Activated CD4-positive, alpha-beta T cell treated with anti-CD3 and anti-CD28 coated beads for 1 hour (primary cell): ENCODE measurements at places on chromosomes 1 and 21.
A peak's percentile ranks its signal among the peaks of the same experiment; 100 is the strongest.

GRCh38 chr1:178688244-178688643 lies 36.8 kb upstream of the RALGPS2 start:
- no peak for DNase-seq

- DNase-seq: no peak
These were observed 10.1 kb upstream of the TFF1 start for GRCh38 chr21:42376338-42376982.

GRCh38 chr1:6867729-6868659 lies 82.7 kb downstream of the CAMTA1 start:
- no peak for DNase-seq

- DNase-seq: no peak
These were observed 405.3 kb downstream of the RRAGC start for GRCh38 chr1:38454236-38454635.

DNA sequence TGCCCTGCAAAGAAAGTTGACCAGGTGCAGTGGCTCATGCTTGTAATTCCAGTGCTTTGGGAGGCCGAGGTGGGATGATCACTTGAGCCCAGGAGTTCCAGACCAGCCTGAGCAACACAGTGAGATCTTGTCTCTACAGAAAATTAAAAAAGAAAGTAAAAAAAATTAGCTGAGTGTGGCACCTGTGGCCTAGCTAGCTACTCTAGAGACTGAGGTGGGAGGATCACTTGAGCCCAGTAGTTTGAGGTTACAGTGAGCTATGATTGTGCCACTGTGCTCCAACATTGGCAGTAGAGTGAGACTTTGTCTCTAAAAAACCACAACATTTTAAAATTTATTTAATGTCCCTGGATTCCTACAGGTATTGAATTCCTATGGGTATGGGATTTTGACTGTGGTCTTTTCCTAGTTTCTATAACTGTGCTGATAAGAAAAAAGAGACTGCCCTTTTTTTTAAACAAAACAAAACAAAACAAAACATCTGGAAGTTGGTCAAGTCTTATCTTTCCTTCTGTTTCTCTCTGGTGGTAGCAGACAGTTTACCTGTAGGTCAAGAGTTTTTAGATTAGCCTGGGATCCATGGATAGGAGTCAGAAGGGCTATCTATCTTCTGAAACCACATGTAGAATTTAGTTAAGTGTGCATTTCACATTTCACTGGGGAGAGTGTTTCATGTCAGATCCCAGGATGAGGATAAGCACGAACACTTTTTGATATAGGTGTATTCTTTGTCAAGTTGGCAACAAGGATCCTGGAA lies 18.8 kb downstream of the UCK2 start:
- no peak for DNase-seq

DNA sequence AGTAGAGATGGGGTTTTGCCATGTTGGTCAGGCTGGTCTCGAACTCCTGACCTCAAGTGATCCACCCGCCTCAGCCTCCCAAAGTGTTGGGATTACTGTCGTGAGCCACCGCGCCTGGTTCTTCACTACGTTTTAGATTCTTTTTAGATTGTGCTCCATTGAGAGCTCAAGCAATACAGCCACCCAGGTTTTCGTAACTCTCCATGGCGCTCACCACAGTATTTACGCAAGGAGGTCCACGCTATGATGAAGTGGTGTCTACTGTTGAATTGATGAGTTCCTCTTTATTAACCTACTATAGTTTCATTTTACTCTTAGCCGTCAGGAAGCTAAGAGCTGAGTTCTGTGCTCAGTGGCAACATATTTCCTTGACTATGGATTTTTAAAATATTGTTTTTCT lies 1.8 kb upstream of the KIF1B start:
- DNase-seq: no peak

DNA sequence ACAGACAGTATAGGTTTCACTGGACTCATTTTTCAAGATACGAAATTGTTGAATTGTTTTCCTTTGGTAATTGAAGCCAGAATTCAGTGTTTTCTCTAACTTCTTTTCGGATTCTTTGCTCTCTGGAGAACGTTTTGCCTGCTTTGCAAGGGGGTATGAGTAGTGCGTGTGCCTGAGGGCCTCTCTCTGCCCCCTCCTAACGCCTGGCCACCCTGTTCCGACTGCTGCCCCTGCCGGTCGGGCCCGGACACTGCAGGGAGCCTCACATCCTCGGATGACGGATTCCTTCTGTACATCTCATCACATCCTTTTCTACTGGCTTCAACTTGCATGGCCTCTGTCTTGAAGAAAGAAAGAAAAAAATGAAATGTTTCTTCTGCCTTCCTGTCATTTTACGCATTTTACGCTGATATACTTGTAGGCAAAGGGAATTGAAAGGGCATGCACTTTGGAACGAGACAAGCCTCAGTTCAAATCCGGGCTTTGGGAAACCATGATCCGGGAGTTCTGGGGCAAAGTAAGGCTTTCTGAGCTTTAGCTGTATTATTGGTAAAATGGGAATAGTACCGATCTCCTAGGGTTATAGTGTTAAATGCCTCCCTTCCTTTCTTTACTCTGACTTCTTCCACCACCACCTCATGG lies 65.1 kb downstream of the DISC1 start:
- no peak for DNase-seq

DNA sequence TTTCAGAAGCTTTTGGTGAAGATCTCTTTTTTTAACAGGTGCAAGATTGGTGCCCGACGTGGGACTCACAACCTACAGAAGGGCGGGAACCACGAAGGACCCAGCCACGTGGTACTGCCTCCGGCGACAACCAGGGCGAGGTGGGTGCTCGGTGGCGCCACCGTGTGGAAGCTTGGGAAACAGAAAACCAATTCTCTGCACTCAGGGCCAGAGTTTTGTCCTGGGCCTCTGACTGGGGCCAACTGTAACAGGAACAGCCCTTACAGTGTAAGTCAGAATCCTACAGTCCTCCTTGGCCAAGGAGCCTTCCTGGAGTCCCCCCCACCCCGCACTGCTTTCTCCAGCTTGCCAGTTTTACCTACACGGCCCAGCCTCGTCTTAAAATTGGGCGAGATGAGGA lies 11.6 kb upstream of the S100A7A start:
- DNase-seq: peak; percentile 36

GRCh38 chr1:45563843-45564242 lies 13.2 kb downstream of the AKR1A1 start:
- DNase-seq: no peak

- DNase-seq: no peak
These were observed 13.7 kb upstream of the RGS16 start for GRCh38 chr1:182617734-182618351.

DNA sequence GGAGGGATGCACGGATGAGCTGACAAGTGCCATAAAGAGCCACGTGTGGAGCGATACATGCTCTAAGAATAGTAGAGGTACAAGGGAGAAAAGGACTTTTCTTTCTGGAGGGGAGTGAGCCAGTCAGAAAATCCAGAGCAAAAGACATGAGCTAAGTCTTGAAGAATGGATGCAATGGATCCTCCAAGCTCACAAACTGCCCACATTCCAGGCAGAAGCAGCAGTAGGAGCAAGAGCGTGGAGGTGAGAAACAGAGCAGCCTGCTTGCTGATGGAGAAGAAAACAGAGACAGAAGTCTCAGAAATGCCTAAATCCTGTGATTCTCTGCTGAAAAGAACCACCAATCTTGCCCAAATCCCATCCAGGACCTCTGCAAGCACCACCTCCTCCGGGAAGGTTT lies 78.2 kb upstream of the RALGPS2 start:
- no peak for DNase-seq

GRCh38 chr1:167102906-167103573 lies 9.2 kb downstream of the STYXL2 start:
- DNase-seq: no peak

DNA sequence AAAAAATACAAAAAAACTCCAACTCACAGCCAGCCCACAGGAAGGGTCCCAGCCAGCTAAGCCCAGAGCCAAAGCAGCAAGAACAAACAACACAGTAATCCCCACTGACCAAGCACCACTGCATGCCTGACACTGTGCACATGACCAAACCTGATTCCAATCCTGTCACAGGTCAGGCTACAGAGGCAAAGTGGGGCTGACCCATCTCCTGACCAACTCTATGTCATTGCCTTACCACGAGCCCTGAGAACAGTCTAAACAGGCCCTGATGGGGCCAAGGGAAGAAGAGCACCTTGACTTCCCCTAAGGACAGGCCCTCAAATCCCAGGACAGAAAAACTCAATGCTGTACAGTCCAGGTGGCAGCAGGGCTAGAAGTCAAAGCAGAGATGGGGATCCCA lies 2.4 kb downstream of the LSS start:
- DNase-seq: no peak

GRCh38 chr1:237324226-237324625 lies 282.2 kb downstream of the RYR2 start:
- DNase-seq: no peak

DNA sequence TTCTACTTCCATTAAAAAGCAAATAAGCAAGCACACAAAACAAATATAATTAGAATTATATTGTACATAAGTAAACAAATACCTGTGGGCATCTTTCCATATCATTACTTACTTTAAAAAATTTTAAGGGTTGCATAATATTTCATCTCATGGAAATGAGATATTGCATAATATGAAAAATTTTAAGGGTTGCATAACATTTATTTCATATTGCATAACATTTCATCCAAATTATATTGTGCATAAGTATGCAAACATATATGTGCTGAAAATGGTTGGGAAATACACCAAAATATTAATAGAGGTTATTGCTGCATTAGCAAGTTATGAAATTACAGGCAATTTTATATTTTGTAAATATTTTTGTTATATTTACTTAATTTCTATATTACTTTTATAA lies 213.7 kb downstream of the KCNH1 start:
- no peak for DNase-seq

GRCh38 chr1:47837866-47838561 lies 159.2 kb downstream of the TRABD2B start:
- DNase-seq: no peak

DNA sequence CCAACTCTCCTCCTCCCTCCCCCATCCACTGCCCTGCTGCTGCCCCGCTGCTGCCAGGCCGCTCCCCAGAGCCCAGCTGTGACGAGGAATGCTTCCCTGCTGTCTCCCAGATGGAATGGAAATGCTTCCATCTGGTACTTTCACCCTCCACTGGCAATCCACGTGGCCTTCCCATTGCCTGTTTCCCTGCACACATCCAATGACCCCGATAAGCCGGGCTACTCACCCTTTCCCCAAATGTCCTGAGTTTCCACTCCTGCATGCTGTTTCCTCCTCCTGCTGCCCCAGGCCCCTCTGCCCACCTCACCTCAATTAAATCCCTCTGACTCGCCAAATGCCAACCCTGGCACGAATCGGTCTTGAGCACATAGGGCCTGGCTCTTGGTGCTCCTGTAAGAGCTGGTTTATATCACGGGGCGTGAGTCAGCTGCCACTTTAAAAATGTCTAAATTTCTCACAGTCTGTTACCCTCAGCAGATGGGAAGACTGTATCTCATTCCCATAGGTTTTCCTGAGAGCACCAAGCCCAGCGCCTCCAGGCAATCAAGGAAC lies 36.4 kb downstream of the MRAP start:
- no peak for DNase-seq

GRCh38 chr1:214187933-214188332 lies 93.0 kb upstream of the SMYD2 start:
- no peak for DNase-seq

DNA sequence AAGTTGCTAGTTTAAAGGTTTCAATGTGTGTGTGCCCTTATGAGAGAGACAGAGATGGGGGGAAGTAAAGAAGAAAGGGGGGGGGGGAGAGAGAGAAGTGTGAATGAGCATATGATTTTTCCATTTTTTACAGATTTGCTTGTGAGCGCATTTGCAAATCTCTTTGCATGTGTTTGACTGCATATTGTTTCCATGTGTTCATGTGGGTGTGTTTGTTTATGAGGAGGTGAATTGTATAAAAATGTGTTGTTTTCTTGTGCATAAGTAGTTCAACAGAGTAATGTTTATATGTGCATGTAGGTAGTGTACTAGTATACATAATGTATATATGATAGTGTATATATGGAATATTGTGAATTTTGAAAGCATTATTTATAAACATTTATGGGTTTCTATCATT lies 205.9 kb upstream of the SPAG17 start:
- DNase-seq: no peak

DNA sequence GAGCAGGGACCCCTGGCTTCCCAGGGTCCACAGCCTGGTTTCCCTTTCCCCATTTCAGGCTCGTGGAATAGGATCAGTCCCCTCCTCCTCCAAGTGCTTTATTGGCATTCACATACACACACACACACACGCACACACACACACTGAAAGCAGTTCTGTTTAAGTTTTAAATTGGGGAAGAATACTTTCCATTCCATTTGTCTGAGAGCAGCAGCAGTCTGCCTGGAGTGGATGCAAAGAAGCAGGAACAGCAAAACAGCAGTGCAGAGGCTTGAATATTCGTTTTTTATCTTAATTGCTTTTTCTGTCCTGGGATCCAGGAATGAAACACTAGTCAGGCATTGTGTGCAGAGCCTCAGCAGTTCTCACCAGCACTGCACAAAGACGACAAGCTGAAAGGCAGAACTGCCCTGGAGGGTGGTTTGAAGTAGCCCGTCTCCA lies 7.1 kb downstream of the CYB561D1 start:
- DNase-seq: no peak

GRCh38 chr1:226063977-226064815 lies 1.7 kb downstream of the H3-3A start:
- no peak for DNase-seq

DNA sequence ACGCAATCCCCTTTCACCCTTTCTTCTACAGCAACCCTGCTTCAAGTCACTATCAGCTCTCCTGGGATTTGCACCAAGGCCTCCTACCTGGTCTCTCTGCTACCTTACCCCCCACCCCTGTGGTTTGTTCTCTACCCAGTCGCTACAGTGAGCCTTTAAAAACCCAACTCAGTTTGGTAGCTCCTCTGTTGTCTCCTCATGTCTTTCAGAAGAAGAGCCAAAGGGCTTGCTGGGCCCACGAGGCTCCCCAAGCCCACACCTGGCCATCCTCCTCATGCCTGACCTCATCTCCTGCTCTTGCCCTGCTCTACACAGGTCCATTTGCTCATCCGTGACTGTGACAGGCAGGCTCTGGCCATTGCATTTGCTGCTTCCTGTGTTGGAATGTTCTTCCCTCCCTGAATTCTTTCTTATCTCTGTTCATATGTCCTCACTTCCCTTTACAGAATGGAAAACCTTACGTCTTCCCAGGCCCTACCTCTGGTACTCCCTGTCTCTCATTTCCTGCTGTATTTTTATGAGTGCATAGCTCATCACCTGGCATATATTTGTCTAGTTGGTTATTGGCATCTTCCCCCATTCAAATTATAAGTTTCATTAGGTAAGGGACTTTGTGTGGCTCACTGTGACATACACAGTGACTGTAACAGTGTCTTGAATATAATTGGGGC lies 3.3 kb downstream of the RGS16 start:
- no peak for DNase-seq

DNA sequence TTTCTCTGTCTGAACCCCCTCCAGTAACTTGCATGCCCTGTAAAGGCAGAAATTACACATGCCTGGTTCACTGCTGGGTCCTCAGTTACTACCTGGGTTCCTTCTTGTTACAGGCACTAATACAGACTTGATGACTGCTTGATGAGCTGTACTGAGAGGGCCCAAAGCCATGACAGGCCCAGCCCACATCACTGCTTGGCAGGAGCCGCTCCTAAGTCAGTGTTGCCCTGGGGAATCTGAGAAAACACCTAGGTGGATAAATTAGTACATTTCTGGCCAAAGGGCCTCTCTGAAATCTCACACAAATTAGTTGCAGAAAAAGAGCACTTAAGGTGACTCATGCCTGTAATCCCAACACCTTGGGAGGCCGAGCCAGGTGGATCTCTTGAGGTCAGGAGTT lies 37.8 kb upstream of the IRF2BP2 start:
- DNase-seq: no peak

GRCh38 chr1:26016258-26016952 lies 5.2 kb upstream of the EXTL1 start:
- no peak for DNase-seq
